ENCODE measurements at places on chromosomes 4 and X. TPM values are rescaled to one million over a fixed set of nuclear protein-coding genes. Genes with fewer than 3 reads are reported as not detected.

GRCh38 chr4:115489279-115489678 is 375.9 kb upstream of the NDST4 start:
- DNase-seq = no peak

GRCh38 chr4:39976945-39977488 is 694 bp downstream of the PDS5A start:
- DNase-seq = peak; percentile 40

DNA sequence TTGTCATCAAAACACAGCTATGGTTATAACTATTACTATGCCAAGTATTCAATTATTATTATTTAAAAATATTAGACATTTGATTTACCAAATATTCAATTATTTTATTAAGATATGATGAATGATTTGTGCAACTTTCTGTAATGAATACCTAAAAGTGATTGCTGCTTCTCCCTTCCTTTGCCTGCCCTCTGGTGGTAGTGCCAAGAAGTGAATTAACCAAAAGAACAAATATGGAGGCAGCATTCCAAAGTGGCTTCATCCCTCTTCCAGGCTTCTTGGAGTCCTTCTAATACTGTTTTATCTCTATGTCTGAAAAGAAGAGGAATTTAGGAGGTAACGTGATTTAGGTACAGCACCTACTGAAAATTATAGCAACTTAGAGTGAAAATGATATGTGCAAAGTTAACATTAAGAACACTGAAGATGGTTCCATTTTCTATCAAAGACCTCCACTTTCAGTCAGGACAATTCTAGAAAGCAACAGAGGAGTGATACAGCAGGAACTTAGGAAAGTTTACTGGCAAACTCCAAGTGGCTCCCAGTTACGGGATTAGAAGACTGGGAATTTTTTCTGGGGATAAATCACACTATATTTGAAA is 43.0 kb downstream of the ENPEP start:
- no peak for DNase-seq

Gene PHEX
- total RNA-seq = 12.8 TPM

GRCh38 chr4:41174444-41174843 is 39.9 kb downstream of the APBB2 start:
- no peak for DNase-seq

All from activated T-helper 1 cell treated with anti-CD3 and anti-CD28 coated beads, Interleukin-12 subunit alpha, Interleukin-12 subunit beta, Interleukin-2, Interleukin-4 antibody, amounts not matched to agents 30 ng/mL and 10 ng/mL and 1 ng/mL, durations not matched to agents 14 hours and 24 hours and 36 hours (primary cell).